ENCODE measurements at places on chromosomes 12 and 14. TPM values are rescaled to one million over a fixed set of nuclear protein-coding genes. Genes with fewer than 3 reads are reported as not detected.

The HVCN1 gene
- 5.4 TPM for total RNA-seq

The C14orf39 gene
- total RNA-seq, result not detected

The RFX4 gene
- not detected for total RNA-seq

The RPL10L gene
- not detected for total RNA-seq

The KRT71 gene
- not detected for total RNA-seq

The INTS13 gene
- 19.7 TPM for total RNA-seq

The SERPINA12 gene
- not detected for total RNA-seq

DNA sequence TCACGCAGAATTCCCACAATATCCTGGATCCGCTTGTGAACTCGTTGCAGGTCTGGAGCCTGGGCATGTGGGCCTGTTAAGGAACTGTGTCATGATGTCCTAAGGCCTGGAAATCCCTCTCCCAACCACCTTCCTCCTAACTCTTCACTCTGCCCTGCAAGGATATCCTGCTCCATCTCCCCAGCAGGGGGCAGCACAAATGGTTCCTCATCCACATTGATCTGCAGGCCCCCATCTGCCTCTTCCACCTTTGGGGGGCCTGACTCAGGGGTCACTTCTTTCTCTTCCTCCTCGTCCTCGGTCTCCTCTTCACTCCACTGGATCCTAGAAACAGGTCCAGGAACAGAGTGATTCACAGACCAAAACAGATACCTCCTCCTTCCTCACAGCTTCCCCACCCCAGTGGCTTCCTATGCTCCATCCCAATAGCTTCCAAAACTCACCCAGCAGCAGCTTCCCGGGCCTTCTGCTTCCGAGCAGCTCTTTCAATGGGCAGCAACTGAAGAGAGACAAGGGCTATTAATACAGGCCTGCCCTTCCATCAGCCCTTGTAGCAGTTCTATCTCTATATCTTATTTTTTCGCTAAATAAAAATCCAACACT is 4.5 kb downstream of the NOP2 start:
- no peak overlapping the region for H3K27ac ChIP-seq
- H3K27me3 ChIP-seq, result no peaks in the 10 kb centered on the region
- DNase-seq, result peak; percentile 75
- H3K4me1 ChIP-seq, result peaks cover 10% of the 10 kb centered on the region

DNA sequence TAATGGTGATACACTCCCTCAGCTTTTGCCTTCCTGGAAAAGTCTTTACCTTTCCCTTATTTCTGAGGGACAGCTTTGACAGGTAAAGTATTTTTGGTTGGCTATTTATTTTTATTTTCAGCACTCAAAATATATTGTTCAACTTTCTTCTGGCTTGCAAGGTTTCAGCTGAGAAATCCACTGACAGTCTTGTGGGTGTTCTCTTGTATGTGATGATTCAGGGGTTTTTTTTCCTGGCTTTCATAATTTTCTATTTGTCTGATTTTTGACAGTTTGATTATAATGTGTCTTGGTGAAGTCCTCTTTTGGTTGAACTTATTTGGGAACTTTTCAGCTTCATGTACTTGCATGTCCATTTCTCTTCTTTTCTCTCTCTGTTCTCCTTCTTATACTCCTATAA is 73.7 kb upstream of the OTOGL start:
- no peak for DNase-seq
- H3K27ac ChIP-seq, result no peak overlapping the region
- no peaks in the 10 kb centered on the region for H3K27me3 ChIP-seq
- no peak overlapping the region for H3K4me3 ChIP-seq
- H3K4me1 ChIP-seq, result no peaks in the 10 kb centered on the region

DNA sequence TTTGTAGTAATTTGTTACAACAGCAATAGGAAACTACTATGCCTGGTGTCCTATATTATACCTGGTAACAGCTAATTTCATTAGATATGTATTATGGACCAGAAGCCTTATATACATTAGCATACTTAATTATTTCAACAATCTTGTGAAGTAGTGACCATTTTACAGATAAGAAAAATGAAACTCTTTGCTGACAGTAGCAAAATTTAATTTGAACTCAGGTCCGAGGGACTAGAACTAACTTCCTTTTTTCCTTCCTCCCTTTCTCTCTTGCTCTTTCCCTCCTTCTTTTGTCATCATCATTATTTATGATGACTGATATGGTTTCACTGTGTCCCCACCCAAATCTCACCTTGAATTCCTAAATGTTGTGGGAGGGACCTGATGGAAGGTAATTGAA is 482.0 kb downstream of the SNAPC1 start:
- no peak for DNase-seq
- H3K4me1 ChIP-seq, result no peaks in the 10 kb centered on the region
- H3K27me3 ChIP-seq, result no peaks in the 10 kb centered on the region

GRCh38 chr12:127640181-127640886 is 626.6 kb upstream of the TMEM132C start:
- H3K36me3 ChIP-seq, result no peaks in the 10 kb centered on the region
- H3K4me1 ChIP-seq, result no peaks in the 10 kb centered on the region
- no peak for DNase-seq
- no peak overlapping the region for H3K4me3 ChIP-seq

- no peak overlapping the region for H3K27ac ChIP-seq
- H3K27me3 ChIP-seq, result no peaks in the 10 kb centered on the region
- no peak for DNase-seq
- no peak overlapping the region for H3K4me3 ChIP-seq
- H3K4me1 ChIP-seq, result peaks cover 4% of the 10 kb centered on the region
- no peaks in the 10 kb centered on the region for H3K36me3 ChIP-seq
These were observed 138.5 kb downstream of the KICS2 start for GRCh38 chr12:64083285-64084210.

DNA sequence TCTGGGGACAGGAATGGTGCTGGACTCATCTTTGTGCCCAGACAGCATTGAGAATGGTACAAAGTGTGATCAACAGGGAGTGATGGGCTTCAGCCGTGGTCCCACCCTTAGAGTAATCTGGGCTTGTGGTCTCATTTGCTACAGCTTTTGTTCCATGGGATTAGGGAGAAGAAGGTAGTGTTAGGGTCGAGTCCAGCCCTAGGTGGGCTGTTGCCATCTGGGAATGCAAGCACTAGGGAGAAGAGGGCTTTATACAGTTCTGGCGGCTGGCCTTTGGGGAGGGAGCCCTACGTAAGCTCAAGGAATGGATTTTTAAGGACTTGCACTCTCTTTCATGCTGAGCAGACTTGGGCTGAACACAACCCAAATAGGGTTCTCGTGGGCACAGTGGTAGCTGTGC is 4.9 kb downstream of the PLEKHG3 start:
- H3K27ac ChIP-seq, result peak overlapping the region; percentile 90
- no peak for DNase-seq
- peaks cover 60% of the 10 kb centered on the region for H3K4me1 ChIP-seq

DNA sequence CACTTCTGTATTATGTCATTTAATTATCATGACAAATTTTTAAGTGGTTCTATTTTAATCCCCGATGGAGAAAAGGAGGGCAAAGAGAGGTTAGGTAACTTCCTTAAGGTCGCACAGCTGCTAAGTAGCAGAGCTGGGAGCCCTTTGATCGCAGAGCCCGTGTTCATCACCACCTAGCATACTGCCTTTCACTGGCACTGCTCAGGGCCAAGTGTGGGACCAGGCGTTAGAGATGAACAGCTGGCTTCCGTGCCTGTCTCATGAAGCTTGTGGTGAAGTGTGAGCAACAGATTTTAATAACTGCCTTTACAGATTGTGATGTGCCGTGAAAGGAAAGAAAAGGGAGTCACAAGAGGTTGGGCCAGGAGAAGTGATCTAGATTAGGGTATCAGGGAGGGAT is 273.6 kb downstream of the AKAP6 start:
- no peak overlapping the region for H3K27ac ChIP-seq
- H3K4me1 ChIP-seq, result no peaks in the 10 kb centered on the region
- no peak for DNase-seq
- H3K4me3 ChIP-seq, result no peak overlapping the region

DNA sequence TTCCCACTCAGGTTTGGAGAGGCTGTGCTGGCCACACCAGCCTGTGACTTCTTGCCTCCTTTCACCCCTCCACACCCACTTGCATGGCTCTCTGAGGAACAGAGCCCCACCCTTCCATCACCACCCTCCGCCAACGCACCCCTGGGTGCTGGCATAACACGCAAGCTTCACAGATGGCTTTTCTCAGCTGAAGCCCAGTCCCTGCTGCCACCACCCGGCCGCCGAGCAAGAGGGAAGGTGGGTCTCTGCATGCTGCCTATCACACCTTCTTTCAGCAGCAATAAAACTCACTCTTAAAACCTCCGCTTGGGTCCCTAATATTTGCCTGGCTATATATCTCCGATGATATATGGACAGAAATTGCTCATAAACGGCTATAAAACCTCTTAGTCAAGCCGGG is 41.6 kb downstream of the SMUG1 start:
- no peak for DNase-seq
- no peaks in the 10 kb centered on the region for H3K4me1 ChIP-seq
- no peaks in the 10 kb centered on the region for H3K36me3 ChIP-seq
- H3K27ac ChIP-seq, result no peak overlapping the region
- H3K4me3 ChIP-seq, result no peak overlapping the region
- H3K27me3 ChIP-seq, result no peaks in the 10 kb centered on the region

GRCh38 chr12:90630006-90630405 is 325.0 kb downstream of the CCER1 start:
- H3K27me3 ChIP-seq, result no peaks in the 10 kb centered on the region
- no peaks in the 10 kb centered on the region for H3K36me3 ChIP-seq
- no peak overlapping the region for H3K27ac ChIP-seq

GRCh38 chr14:51357250-51357649 is 117.2 kb downstream of the TMX1 start:
- no peaks in the 10 kb centered on the region for H3K36me3 ChIP-seq
- H3K4me1 ChIP-seq, result no peaks in the 10 kb centered on the region
- H3K4me3 ChIP-seq, result no peak overlapping the region
- H3K27ac ChIP-seq, result no peak overlapping the region
- no peaks in the 10 kb centered on the region for H3K27me3 ChIP-seq
- no peak for DNase-seq

DNA sequence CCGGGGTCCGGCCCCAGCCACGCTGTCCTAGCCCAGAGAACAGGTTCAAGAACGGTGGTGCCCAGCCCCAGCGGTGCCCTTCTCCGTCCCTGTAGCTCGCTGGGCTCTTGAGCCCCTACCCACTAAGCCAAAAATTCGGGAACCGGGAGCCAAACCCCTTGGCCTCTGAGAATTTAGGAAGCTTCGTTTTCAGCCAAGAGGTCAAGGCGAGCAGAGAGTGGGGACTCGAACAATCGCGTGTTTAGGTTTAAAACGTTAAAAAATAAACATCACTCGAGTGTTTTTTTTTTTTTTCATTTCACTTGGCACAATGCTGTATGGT is 6.2 kb downstream of the SIX1 start:
- no peak for DNase-seq
- H3K27ac ChIP-seq, result no peak overlapping the region
- H3K4me1 ChIP-seq, result peaks cover 20% of the 10 kb centered on the region
- H3K4me3 ChIP-seq, result no peak overlapping the region

DNA sequence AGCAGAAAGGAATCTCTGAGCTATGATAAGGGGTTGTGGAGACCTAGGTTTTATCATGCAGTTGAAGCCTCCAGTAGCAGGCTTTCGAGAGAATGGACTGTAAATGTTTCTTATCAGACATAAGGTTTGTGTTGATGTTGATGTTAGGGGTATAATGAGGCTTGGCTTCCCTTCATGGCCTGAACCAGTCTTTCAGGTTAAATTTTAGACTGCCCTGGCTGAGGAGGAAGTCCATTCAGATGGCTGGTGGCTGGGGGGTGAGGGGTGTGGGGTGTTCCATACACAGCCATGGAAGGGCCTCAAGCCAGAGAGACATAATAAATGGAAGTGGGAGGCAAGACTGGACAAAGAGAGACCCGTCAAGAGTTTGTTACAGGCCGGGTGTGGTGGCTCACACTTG is 65.1 kb downstream of the IRF2BPL start:
- no peaks in the 10 kb centered on the region for H3K36me3 ChIP-seq
- no peaks in the 10 kb centered on the region for H3K27me3 ChIP-seq
- no peak overlapping the region for H3K27ac ChIP-seq
- no peak for DNase-seq

- no peak for DNase-seq
- no peaks in the 10 kb centered on the region for H3K4me1 ChIP-seq
- no peaks in the 10 kb centered on the region for H3K27me3 ChIP-seq
These were observed 148.1 kb upstream of the CRY1 start for GRCh38 chr12:107241411-107241810.

Measured in liver (tissue), 10 donors.